ENCODE measurements at places on chromosomes 3 and 15.

- DNase-seq, result no peak
Measured at GRCh38 chr3:153679714-153680113, 441.5 kb upstream of the ARHGEF26 start.

GRCh38 chr3:79947469-79947868, 179.7 kb upstream of the ROBO1 start:
- DNase-seq, result no peak

DNA sequence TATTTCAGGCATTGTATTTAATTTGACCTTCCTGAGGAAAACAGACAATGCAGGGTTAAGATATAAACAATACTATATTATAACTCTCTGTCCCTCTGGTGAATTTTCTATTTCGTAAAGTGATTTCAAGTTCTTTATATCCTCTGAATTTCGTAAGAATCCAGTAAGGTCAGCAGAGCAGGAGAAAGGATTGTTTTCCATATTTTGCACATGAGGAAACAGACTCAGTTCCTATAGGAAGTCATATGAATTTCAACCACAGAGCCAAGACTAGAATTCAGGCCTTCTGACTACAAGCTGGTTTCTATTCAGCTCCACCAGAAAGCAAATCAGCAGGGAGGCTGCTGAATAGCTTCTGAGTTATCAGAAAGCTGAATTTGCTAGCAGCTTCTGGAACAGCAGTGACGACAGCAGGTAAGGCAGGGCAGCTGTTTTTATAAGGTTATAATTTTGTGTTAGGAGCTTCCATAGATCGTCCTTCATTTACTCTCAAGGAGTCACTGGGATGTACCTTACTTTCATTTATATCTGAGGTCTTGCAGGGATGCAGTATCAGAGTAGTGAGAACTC, 11.1 kb upstream of the PLAAT1 start:
- DNase-seq, result no peak

- DNase-seq, result no peak
Measured at GRCh38 chr3:11850003-11850402, 3.3 kb upstream of the TAMM41 start.

DNA sequence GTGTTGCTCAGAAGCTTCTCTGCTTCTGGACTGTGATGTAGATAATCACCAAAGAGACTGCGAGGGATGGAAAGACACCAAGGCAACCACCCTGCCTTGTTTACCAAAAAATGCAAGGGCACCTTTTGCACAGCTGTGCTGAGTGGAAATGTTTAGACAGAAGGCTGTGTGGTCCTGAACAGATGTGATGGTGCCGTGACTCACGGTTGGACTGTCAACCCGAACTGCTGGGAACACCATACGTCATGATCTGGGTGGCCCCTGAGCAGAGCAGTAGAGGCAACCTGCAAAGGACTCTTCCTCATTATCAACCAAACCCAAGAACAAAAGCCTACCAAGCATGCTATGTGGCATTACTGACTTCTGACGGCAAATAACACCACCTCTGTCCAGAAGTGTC, 61.3 kb upstream of the LPP start:
- no peak for DNase-seq

GRCh38 chr15:89575656-89576416, 567 bp downstream of the TICRR start:
- DNase-seq, result no peak

DNA sequence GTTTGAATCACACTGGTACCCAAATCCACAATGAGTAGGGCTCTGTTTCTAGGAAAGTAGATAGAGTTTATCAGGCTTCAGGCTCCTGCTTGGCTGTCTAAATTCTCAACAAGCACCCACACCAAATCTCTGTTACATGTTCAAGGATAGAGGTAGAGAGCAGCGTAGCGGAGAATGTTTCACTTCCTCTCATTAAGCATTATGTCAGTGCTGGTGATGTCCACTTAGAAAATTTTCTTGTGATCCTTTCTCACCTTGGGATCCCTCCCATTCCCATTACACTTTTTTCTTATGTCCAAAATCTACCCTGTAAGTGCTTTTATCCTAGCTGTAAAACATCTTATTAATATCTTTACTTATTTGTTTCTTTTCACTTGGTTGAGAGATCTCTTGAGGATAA, 34.7 kb upstream of the GCSAM start:
- DNase-seq, result no peak

GRCh38 chr3:64031540-64032508, 8.5 kb upstream of the PSMD6 start:
- no peak for DNase-seq

DNA sequence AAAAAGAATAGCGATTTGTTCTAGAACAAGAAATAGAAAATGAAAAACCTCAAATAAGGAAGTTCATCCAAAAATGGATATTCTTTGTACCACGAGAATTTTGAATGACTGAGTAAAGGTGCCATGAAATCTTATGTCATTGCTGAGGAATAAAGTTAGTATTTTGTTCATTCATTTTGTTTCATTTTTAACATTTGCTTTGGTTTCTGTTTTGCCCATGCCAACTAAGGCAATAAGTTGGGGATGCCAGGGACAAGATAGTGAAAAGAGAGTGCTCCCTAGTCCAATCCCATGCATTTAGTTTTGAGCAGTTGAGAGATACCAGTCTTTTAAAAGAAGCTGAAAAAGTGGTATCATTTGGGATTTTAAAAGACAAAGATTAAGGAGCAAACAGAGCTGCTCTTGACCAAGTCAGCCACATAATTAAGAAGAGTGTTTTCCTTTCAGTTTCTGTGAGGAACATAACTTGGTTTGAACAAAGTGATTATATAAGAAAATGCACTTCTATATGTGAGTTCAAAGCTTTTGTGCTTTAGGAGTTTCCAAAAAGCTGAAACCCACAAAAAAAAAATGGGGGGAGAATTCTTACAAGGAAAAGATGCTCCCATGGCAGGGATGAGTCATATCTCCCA, 201.4 kb downstream of the PLOD2 start:
- DNase-seq, result no peak
